ENCODE measurements at places on chromosomes 6 and 20. TPM values are rescaled to one million over a fixed set of nuclear protein-coding genes. Genes with fewer than 3 reads are reported as not detected.

- peak overlapping the region; percentile 77 for H3K27ac ChIP-seq
- peaks cover 69% of the 10 kb centered on the region for H3K36me3 ChIP-seq
- H3K4me3 ChIP-seq = peak overlapping the region; percentile 98
- no peaks in the 10 kb centered on the region for H3K4me1 ChIP-seq
- H3K27me3 ChIP-seq = no peaks in the 10 kb centered on the region
Measured at GRCh38 chr6:33276581-33276863, 401 bp upstream of the B3GALT4 start.

EBF4 gene
- total RNA-seq = 12.9 TPM

- DNase-seq = no peak
- no peak overlapping the region for H3K4me3 ChIP-seq
- no peaks in the 10 kb centered on the region for H3K4me1 ChIP-seq
- H3K36me3 ChIP-seq = no peaks in the 10 kb centered on the region
- H3K27me3 ChIP-seq = no peaks in the 10 kb centered on the region
- H3K27ac ChIP-seq = no peak overlapping the region
Measured at GRCh38 chr20:31489152-31489551, 14.1 kb downstream of the REM1 start.

TNXB gene
- 9.3 TPM for total RNA-seq

GRCh38 chr6:137236581-137237355 lies 17.6 kb upstream of the IFNGR1 start:
- peaks cover 4% of the 10 kb centered on the region for H3K4me1 ChIP-seq
- H3K27me3 ChIP-seq = no peaks in the 10 kb centered on the region
- no peak for DNase-seq
- H3K27ac ChIP-seq = no peak overlapping the region

DNA sequence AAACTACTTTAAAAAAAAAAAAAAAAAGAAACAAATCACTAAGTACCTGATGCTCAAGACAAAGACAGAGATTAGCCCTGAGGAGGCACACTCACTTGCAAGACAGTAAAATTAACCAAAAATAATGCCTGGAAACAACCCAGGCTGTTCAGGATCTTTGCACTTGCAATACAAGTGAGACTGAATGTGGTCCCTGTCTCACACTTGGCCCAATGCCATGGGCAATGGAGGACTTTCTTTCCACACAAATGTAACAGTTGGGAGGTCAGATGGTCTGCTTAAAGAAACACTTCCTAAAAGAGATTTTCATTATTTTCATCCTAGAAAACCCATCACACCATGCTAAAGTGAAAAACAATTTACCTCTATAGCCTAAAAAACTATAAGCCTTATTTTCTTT lies 16.2 kb downstream of the STAU1 start:
- DNase-seq = no peak
- H3K27ac ChIP-seq = no peak overlapping the region
- H3K4me3 ChIP-seq = no peak overlapping the region
- H3K4me1 ChIP-seq = no peaks in the 10 kb centered on the region
